ENCODE measurements at places on chromosomes 2 and 18.

DNA sequence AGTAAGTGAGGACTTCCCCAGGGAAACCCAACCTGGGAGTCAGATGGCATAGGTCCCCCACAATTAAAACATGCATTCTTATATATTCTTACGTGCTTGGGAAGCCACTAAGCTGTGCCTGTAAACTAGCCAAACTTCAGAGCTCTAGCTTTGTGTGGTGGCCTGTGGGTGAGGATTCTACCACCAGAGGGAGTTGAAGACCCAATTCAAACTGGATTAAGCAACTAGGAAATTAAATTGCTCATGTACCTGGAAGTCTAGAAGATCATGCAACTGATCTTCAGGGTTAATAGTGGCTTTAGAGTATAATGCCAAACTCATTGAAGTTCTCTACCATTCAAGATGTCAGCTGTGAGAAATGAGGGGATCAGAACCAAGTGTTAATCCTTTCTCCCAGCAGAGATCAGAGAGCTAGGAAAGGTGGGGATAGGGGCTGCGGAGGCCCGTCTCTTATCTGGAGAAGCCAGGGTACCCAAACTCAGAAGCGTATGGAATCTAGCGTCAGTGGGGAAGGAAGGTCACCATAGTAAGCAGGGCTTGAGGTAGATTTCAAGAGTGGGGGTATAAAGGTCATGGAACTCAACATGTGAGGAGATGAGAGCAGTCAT lies 53.2 kb upstream of the CCDC85A start:
- DNase-seq: no peak

GRCh38 chr2:207902821-207903220 lies 122.5 kb downstream of the PLEKHM3 start:
- DNase-seq: no peak

DNA sequence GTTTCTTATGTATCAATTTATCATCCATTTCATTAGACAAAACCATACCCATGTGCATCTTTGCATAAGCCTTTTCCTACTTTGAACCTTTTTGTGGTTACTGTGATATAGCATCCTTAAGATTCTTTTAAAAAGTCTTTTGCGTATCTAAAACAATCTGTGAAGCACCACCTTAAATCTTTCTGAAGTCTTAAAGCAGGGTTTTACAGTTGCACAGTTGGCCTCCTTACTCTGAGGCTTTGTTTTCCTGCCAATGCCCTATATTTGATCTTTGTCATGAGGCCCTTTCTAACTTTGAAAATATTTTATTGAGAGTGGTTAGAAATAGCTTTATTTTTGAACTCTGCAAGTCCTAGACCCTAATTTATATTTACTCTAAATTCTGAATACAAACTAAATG lies 163.4 kb upstream of the MAP3K20 start:
- DNase-seq: no peak

- DNase-seq: no peak
Measured at GRCh38 chr2:180368881-180369280, 361.8 kb upstream of the CWC22 start.

DNA sequence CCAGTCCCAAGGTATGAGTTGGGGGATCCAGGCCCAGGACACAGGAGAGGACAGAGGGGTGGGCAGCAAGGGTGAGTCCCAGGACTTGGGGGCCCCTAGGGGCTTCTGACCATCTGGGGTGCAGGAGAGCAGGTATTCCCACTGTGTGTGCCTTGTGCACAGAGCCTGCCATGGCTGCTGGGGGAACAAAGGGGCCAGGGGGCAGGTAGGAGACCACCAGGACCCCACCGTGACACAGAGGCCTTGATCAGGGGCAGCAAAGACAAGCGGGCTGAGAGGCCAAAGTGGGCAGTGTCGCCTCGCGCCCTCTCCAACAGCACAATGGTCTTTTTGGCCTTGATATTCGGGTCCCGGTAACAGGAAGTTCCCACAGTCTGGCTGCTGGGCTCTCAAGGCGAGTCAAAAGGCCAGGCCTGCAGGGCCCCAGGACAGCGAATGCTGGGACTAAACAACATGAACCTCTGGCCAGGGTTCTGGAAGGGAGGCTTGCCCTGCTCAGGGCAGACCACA lies 12.3 kb upstream of the GPR17 start:
- no peak for DNase-seq

- DNase-seq: no peak
Measured at GRCh38 chr2:33215299-33215698, 261.1 kb upstream of the RASGRP3 start.

DNA sequence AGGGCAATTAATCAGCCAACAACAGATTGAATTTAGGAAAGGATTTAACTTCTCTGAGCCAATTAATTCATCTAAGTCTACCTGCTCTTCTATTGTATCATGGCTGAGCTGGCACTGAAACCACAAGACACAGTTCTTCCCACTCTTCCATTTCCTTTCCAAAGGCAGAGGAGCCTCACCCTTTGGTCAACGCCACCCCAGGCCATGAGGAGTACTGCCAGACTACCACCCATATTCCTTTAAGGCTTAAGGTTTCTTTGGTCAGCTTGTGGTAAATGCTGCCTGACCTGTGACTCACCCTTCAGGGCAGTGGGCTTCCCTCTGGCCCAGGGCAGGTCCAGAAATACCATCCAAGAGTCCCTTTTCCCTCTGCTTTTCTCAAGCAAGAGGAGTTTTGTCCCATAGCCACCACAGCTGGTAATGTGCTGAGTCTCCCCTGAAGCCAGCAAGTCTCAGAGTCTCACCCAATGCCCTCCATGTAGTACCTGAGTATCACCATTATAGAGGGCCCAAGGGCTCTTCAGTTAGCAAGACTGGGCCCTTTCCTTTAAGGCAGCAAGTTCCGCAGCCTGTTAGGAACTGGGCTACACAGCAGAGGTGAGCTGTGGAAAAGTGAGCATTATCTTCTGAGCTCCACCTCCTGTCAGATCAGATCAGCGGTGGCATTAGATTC lies 900.5 kb upstream of the CRIM1 start:
- DNase-seq: no peak

GRCh38 chr2:196205881-196206435 lies 34.6 kb upstream of the STK17B start:
- DNase-seq: no peak

- DNase-seq: no peak
Measured at GRCh38 chr2:123840016-123840415, 185.1 kb upstream of the CNTNAP5 start.

GRCh38 chr18:26919627-26920026 lies 54.1 kb upstream of the AQP4 start:
- DNase-seq: no peak

DNA sequence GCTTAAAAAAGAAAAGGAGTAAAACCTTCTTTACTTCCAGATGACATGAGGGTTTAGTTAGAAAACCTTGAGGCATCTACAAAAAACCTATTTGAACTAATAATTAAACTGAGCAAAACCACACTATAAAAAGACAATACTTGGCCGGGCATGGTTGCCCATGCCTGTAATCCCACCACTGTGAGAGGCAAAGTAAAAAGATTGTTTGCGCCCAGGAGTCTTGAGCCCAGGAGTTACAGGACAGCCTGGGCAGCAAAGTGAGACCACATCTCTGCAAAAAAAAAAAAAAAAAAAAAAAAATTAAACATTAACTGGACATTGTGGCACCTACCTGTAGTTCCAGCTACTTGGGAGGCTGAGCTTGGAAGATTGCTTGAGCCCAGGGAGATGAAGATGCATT lies 502.8 kb upstream of the LRRTM4 start:
- no peak for DNase-seq

DNA sequence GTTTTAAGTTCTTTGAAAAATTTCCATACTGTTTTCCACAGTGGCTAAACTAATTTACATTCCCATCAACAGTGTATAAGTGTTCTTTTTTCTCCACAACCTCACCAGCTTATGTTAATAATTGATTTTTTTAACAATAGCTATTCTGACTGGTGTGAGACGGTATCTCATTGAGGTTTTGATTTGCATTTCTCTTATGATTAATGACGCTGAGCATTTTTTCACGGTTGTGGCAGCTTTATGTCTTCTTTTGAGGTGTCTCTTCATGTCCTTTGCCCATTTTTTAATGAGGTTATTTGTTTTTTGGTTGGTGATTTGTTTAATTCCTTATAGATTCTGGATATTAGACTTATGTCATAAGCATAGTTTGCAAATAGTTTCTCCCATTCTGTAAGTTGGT lies 997.9 kb downstream of the SUCLG1 start:
- no peak for DNase-seq

- DNase-seq: no peak
Measured at GRCh38 chr18:44897411-44897810, 216.7 kb downstream of the SETBP1 start.

DNA sequence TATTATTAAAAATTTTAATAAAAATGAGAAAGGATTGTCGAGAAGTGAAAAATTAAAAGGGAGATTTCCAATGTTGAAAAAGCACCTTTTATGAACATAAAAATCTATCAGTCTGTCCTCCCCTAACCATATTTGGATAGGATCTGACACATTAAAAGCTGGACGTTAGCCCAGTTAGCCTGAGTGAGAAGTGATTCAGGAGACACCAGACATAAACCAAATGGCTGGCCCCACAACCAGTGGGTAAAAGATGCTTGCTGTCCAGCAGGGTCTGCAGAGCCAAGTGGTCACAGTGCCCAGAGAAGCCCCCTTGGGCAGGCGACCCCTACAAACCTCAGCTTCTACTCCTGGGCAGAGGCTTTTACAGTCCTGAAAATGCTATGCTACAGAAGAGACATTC lies 253.8 kb upstream of the LYPD1 start:
- DNase-seq: no peak

GRCh38 chr2:74130211-74130995 lies 17.3 kb downstream of the BOLA3 start:
- no peak for DNase-seq

DNA sequence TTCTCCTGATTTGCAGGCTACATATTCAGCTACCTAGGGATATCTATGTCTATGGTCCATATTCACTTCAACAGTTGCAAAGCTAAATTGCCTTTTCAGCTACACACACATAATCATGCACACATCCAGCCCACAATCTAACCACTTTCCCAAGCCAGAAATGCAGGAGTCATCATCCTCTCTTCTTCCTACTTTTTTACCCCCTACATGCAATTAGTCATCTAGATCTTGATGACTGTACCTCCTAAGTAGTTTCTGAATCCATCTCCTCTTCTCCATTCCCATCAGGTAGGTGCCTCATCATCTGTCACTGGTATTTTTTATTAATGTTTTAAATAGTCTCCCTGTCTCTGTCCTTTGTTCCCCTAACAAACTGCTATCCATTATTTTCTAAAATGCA lies 23.7 kb upstream of the SPRED2 start:
- DNase-seq: no peak

- no peak for DNase-seq
Measured at GRCh38 chr2:10285556-10286198, 17.0 kb upstream of the HPCAL1 start.

- DNase-seq: no peak
Measured at GRCh38 chr2:70044290-70045040, 42.8 kb upstream of the PCBP1 start.
